ENCODE measurements at places on chromosomes 6 and 20.
A peak's percentile ranks its signal among the peaks of the same experiment; 100 is the strongest.

- no peak for DNase-seq
Observed at GRCh38 chr6:158437571-158437970, 122.3 kb upstream of the TMEM181 start.

DNA sequence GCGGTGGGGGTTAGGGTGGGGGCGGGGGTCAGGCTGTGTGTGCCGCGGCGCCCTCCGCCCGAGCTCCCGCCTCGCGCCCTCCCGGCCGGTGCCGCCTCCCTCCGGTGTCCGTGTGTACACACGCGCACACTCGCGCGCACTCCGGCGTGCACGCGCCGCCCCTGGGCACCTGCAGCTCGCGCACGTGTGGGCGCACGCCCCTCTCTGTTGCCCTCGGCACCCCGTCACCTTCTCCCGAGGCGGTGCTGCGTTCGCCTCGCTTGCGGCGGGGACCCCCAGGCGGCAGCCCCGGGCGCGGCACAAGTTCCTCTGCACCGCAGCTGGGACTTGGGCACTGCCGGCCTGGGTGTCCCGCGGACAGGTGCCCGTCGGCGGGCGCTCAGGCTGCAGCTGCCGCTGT is 525 bp downstream of the MACROD2 start:
- peak; percentile 30 for DNase-seq

DNA sequence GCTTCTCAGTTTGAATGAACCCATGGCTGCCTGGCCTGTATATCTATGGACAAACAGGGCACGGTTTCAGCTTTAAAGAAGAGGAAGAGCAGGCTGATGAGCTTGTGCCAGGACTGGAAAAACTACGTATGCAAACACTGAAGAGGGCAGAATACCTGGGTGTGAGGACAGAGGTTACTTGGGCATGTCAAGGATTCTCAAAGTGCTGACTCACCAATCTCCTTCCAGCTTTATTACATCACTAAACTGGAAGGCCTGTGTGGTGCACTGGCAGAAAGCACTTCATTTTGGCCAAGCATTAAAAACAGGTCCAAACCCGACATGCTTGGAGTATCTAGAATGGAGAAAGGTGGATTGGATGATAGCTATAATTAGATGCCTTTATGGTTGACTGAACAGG is 95.2 kb downstream of the GMPR start:
- DNase-seq: no peak

DNA sequence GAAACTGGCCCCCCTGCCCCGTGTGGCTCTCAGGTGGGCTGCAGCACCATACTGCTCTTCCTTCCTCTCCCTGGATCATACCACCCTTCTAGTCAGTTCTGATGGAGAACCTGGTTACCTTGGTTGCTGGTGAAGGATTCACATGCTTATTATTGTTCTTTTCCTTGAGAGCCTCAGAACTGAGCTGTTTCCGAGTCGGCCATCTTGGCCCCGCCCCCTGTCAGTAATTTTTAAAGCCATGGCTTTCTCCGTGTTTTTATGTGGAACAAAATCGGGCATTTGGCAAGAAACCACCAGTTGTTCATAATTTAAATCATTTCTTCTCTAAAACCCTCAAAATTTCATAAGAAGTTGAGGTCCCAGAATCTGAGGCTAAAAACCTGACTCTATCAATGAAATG is 493.8 kb downstream of the NKAIN2 start:
- DNase-seq: no peak

DNA sequence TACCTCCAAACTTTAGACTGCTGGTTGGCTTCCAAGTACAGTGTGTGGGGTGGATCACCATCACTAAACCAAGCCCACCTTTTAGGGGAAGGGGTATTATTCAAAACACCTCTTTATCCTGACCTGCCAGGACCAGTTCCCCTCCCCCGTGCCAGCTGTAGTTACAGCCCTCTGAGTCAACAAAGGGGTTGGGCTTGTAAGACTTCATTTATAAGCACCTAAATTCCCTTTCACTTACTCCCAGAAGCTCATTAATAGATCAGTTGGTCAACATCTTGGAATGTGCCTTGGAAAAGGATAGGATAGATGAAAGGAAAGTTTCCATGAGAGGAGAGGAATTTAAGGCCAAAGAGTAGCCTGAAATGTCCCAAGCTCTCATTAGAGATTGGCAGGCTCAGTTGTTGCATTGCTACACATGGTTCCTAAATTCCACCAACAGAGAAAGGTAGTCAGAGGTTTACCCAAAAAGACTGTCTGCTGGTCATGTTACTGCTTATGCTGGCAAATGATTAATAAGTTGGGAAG is 59.2 kb downstream of the TNFAIP3 start:
- DNase-seq: no peak

DNA sequence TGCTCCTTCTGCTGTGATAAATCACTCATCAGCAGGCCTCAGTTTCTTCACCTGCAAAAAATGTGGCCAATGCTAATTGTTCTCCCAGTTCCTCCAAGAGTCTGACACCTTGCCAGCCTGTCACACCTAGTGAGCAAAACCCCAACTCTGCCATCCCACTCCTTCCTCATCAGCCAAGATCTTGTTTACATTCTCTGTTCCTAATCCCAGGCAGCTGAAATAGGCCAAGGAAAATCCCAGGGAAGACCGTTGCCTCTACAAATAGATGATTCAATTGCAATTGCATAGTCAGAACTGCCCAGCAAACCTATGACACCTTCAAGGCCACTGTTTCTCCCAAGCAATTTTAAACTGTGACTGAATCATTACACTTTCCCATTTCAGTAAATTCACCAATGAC is 78.7 kb downstream of the GMDS start:
- DNase-seq: no peak

- no peak for DNase-seq
Observed at GRCh38 chr20:59359906-59360725, 59.7 kb downstream of the EDN3 start.

DNA sequence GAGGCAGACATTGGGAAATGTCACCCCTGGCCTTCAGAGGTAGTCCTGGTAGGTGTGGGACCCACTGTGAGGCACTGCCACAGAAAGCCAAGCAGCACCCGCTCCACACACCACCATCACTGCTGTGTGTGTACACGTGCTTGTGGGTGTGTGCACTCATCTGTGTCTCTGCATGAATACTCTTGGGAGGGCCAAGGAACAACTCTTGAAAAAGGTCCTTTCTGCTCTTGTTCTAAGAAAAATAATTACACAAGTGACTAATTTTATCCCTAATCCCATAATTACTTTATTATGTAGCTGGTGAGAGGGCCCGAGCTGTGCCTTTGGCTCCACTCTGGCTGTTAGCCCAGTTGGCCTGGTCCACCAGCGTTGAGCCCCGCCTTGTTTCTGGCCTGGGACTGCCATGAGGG is 21.7 kb upstream of the EPB41L1 start:
- no peak for DNase-seq

DNA sequence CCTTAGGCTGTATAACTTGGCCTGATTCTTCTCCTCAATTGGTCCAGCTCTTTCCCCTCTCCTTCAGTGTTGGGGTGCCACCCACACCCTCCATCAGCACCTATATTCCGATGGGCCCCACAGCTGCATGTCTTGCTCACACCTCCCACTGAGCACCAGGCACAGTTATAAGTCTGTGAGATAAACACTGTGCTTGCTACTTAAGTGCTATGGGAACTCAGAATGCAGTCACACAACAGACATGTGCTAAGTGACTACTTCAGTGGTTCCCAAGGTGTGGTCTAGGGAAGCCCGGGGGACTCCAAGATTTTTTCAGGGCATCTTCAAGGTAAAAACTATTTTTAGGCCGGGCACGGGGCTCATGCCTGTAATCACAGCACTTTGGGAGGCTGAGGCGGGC is 7.3 kb downstream of the ZC3H12D start:
- no peak for DNase-seq

- DNase-seq: no peak
Observed at GRCh38 chr6:138959521-138959920, 28.5 kb downstream of the REPS1 start.

- peak; percentile 63 for DNase-seq
Observed at GRCh38 chr6:125191916-125192609, 38.5 kb downstream of the TPD52L1 start.

DNA sequence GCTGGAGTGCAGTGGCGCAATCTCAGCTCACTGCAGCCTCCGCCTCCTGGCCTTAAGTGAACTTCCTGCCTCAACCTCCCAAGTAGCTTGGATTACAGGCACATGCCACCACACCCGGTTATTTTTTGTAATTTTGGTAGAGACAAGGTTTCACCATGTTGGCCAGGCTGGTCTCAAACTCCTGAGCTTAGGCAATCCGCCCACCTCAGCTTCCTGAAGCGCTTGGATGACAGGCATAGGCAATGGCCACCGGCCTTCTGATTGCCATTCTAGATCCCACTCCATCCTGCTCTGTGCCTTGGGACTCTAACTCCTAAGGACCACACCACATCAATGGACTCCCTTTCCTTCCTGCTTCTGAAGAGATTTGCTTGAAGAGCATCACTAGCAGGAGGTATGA is 60.6 kb downstream of the SEL1L2 start:
- DNase-seq: no peak

- DNase-seq: no peak
Observed at GRCh38 chr6:35047265-35048011, 93.7 kb downstream of the TCP11 start.

GRCh38 chr6:163324688-163325389 is 89.7 kb upstream of the QKI start:
- DNase-seq: no peak

DNA sequence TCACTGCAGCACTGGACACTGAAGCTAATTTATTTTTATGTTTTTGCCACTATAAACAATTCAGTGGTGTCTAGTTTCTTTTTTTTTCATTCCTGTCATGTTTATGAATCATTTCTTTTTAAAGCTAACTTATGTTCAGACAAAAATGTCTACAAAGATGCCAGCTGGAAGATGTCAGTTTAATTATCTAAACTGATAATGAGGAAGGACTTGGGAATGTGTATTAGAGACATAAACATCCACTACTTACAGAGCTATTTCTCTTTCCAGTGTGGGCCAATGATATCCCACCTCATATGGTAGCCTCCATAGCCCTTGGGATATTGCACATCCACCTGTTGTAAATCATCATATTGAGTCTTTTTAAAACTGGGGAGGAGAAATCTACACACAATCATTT is 132.1 kb upstream of the FAM184A start:
- no peak for DNase-seq

GRCh38 chr20:51651921-51652549 is 109.5 kb upstream of the NFATC2 start:
- no peak for DNase-seq

DNA sequence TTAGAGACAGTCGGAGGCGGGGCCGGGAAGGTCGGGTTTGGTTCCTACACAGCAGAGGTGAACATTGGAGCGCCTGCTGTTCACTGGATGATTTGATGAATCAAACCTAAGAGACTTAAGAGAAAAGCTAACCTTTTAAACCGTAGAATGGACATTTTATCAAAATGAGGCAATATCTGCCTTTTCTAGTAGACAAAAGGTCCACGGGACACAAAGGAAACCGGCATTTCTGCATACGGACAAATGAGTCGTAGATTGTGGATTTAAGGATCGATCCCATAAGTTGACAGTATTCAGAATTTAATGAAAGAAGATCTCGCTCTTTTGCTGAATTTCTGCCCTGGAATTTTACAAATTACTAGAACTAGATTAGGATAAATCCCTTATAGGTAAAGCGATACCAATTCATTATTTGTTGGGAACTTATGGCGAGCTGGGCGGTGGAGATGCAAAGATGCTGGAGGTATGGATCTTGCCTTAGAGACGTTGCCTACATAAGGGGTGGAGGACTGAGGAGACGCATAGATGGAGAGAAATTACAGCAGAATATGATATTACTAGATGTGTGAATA is 400 bp downstream of the PAK1IP1 start:
- DNase-seq: no peak

DNA sequence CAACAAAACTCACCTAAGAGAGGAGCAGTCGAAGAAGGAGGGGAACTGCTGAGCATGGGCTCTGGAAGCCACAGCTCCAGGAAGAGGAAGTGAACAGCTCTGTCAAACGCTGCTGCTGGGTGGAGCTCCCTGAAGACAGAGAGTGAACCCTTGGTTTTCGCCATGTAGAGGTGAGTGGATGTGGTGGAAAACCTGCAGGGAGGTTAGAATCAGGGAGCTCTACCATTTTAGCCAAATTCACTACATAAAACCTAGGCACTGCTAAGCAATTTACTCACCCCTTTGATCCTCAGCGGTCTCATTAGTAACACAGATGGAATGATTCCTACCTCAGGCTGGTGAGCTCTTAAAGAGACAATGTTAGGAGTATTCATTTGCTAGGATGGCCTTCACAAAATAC is 19.4 kb upstream of the TFAP2A start:
- no peak for DNase-seq

DNA sequence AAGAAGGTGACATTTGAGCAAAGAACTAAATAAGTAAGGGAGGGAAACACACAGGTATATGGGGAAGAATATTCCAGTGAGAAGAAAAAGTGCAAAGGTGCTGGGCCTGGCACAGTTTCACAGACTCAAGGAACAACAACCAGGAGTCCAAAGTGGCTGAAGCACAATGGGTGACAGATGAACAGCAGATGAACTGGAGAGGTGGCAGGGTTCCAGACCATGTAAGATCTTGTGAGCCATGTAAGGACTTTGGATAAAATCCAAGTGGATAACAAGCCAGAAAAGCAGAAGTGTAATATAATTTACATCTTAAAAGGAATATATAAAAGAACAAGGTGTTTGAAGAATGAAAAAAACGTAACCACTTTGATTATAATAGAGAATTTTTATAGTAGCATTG is 87.9 kb downstream of the MMS22L start:
- peak; percentile 15 for DNase-seq

GRCh38 chr6:89487864-89488263 is 54.9 kb downstream of the ANKRD6 start:
- no peak for DNase-seq

- no peak for DNase-seq
Observed at GRCh38 chr20:18001131-18001921, 32.5 kb downstream of the MGME1 start.

- no peak for DNase-seq
Observed at GRCh38 chr6:128567029-128567428, 46.6 kb upstream of the PTPRK start.

DNA sequence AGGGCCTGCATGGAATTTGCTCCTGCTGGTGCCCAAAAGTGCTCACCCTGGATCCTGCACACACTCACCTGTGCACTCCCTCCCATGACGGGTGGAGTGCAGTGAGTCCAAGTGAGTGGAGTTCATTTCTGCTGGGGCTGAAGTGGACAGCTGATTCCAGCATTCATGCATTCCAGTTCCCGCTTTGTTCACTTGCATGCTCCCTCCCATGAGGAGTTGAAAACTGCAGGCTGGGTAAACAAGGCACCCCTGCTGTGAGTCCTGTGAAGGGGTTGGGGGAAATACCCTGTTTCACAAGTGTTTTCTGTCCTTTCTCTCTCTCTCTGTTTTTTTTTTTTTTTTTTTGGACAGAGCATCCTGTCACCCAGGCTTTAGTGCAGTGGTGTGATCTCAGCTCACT is 454.1 kb upstream of the NOX3 start:
- no peak for DNase-seq
